ENCODE measurements at places on chromosomes 2 and 18.

GRCh38 chr18:60739212-60739611 lies 366.6 kb upstream of the MC4R start:
- DNase-seq: no peak

GRCh38 chr18:46341986-46342525 lies 237.9 kb downstream of the HAUS1 start:
- no peak for DNase-seq

GRCh38 chr2:194332799-194333490 lies 1324.1 kb upstream of the SLC39A10 start:
- no peak for DNase-seq

- no peak for DNase-seq
Measured at GRCh38 chr2:221641181-221641871, 69.2 kb upstream of the EPHA4 start.

DNA sequence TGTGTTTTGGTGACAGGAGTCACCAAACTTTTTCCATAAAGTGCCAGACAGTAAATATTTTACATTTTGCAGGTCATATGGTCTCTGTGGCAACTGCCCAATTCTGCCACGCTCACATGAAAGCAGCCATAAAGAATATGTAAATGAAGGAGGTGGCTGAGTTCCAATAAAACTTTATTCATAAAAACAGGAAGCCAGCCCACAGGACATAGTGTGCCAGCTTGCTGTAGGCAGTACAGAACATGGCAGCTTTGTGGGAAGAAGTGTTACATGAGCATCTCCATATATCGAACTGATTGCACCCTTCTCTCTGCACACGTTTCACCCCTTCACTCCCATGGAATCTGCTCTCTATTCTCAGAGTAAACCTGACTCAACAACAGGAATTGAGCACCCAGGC lies 10.2 kb downstream of the ASB18 start:
- no peak for DNase-seq

DNA sequence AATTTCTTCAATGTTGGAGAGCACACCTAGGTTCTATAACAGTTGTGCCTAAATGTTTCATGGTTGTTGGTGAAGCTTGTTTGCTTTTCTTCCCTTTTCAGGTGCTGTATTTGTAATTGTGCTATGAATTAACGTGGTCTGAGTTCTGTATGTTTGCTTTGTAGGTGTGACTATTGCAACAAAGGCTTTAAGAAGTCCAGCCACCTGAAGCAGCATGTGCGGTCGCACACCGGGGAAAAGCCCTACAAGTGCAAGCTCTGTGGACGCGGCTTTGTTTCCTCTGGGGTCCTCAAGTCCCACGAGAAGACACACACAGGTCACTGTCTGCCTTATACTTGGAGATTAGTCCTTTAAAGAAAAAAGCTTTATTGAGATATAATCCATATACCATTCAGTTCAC lies 91.2 kb downstream of the ZNF236 start:
- no peak for DNase-seq

GRCh38 chr18:68543344-68543743 lies 171.6 kb downstream of the TMX3 start:
- no peak for DNase-seq

GRCh38 chr2:152676461-152676860 lies 40.8 kb downstream of the PRPF40A start:
- DNase-seq: no peak

- DNase-seq: no peak
Measured at GRCh38 chr2:120720746-120721375, 14.8 kb upstream of the GLI2 start.
